ENCODE measurements at places on chromosomes 5 and 9.

- DNase-seq, result no peak
These were observed 1138.2 kb downstream of the TAF11L14 start for GRCh38 chr5:18772475-18772874.

GRCh38 chr5:107289030-107289714, 381.6 kb downstream of the EFNA5 start:
- DNase-seq, result peak; percentile 5

DNA sequence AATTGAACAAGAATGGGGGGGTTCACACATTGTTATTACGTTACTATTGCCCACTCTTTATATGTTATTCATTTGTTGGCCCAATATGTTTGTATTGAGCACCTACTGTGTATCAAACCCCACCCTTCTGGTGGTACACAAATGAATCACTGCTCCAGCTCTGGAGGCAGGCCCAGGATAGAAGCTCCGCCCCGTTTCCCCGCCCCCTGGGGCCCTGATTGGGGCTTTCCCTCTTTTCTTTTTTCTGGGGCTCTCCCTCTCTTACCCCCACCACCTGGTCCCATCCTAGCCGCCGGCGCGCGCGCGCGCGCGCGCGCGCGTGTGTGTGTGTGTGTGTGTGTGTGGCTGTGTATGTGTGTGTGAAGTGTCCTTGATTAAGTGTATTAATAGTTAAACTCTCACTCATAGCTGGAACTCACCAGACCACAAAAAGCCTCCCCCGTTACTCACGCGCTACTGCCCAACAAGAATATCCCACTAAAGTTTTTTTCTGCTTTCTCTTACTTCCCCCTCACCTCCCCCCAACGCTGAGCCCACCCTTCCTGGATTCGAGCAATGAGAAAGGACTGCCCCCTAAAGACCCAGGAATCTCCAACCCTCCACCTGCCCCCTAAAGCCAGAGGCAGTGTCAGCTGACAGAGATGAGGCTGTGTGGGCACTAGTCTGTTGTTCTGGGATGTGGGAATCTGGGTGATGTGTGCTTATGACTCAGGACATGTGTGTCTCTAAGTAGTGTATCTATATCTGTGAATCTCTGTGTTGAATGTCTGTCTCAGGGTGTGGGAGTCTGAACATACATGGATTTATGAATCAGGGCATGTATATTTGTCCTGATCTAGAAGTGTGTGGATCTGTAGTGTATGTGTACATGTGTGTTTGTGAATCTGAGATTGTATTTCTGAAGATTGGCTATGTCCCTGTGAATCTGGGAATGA, 4.0 kb downstream of the CXXC5 start:
- DNase-seq, result peak; percentile 90

- DNase-seq, result no peak
These were observed 160.2 kb downstream of the ARHGEF28 start for GRCh38 chr5:73786043-73786831.

- no peak for DNase-seq
These were observed 127.1 kb downstream of the TAF11L14 start for GRCh38 chr5:17761326-17761725.

- no peak for DNase-seq
These were observed 5.1 kb upstream of the RAB14 start for GRCh38 chr9:121206516-121207370.

- DNase-seq, result no peak
These were observed 215.9 kb downstream of the NXNL2 start for GRCh38 chr9:88750832-88751360.

DNA sequence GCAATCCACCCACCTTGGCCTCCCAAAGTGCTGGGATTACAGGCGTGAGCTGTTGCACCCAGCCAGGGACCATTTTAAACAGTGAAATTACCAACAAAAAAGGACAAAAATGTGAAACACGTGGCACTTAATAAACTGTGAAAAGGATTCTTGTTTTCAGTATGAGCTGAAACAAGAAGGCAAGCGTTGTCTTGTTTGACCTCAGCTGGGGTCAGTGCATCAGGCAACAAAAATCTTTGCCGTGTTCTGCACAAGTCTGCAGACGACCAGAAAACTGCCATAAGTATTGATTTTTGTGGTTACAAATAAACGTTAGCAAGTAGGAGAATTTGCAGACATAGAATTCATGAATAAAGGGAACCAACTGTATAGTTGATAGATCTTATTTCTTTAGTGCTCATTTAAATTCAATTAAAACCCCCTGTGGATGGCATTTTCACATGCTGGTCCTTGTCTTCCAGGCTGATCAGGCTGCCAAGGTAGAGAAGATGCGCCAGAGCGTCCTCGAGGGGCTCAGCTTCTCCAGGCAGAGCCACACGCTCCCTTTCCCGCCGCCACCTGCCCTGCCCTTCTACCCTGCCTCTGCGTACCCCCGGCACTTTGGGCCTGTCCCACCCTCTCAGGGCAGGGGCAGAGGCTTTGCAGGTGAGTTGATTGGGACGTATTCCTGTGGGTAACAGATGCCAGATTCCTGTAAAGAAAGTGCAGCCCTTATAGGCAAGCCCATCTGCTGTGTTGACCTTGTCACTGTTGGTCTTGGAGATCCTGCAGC, 18.8 kb upstream of the PHF2 start:
- DNase-seq, result no peak

GRCh38 chr5:142913728-142914338, 143.7 kb downstream of the ARHGAP26 start:
- no peak for DNase-seq

DNA sequence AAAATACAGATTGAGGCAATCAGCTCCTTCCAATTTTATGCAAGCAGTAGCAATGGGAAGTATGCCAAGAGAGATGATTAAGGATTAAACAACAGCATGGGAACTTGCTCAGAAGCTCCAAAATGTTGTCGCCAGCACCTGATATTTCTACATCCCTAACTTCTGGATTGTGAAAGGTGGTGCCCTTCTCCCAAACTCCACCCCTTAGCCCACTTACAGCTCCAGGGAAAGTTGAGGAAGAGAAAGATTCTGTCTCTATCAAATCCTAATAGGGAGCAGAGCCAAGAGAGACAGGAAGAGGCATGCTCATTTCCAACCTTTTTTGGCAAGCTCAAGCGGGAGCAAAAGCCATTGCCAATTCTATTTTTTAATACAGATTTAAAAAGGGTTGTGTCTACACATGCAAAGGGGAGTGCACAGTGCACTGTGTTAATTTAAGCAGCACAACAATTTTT, 92.4 kb upstream of the NR3C1 start:
- no peak for DNase-seq

- DNase-seq, result no peak
These were observed 13.2 kb downstream of the TMEM8B start for GRCh38 chr9:35842020-35842745.

GRCh38 chr5:59544573-59544972, 349.0 kb downstream of the PDE4D start:
- no peak for DNase-seq

GRCh38 chr9:98118640-98119601, at the start of gene TRIM14:
Gene TRIM14, minus strand, starts transcription at chr9:98119222. Its CDS starts 34 bp downstream, at chr9:98119188.
- peak; percentile 75 for DNase-seq

DNA sequence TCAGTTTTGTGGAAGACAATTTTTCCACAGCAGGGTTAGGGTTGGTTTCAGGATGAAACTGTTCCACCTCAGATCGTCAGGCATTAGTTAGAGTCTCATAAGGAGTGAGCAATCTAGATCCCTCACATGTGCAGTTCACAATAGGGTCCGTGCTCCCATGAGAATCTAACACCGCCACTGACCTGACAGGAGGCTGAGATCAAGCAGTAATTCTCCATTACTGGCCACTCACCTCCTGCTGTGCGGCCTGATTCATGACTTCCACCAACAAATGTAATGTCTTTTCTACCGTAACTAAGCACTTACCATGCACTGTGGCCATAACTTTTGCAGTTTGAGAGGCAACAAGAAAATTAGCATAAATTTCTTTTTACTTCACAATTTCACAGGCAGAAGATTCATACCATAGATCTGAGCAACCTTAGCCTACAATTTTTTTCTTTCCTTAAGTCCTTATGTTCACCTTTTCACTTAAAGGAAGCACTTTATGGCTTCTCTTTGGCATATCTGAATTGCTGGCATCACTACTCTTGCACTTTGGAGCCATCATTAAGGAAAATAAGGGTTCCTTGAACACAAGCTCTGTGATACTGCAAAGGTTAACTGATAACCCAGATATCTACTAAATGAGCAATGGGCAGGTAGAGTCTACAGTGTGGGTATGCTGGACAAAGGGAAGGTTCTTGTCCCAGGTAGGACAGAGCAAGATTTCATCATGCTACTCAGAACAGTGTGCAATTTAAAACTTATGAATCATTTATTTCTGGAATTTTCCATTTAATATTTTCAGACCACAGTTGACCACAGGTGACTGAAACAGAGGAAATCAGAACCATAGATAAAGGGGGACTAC, 83.0 kb upstream of the IFNK start:
- DNase-seq, result no peak

DNA sequence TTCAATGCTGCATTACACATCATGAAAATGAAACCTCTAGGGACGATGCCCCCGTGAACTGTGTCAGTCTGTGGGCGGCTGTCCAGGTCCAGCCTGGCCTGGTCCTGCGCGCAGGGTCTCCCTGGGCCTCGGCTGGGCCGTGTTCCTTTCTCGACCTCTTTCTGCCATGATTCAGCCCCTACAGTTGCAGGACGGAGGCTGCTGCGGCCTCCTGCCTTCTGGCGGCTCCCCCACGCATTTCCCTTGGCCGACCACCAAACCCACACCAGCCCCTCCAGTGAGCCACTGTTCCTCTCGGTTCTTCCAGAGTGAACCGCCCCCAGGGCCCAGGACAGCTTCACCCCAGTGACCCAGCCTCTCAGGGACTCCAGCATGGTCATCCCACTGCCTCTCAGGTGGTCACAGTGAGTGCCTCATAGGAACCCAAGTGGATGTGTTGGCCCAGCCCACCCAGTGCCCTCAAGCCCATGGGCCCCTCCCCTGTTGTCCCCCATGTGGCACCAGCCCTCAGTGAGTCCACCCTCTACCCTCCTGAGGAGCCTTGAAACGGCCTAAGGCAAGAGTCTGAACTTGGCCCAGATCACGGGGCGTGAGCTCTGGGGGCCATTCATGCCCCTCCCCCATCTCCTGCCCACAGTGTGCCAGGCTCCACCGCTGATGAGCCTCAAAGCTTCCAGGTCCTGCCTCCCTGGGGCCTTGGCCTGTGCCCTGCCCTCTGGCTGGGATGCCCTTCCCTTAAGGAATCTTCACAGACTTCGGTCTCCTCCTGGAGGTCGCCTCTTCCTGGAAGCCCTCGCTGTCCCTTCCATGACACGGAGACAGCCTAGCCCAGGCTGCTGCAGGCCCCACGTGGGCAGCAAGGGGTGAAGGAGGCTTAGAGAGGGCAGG, 10.0 kb upstream of the CLIC3 start:
- no peak for DNase-seq

DNA sequence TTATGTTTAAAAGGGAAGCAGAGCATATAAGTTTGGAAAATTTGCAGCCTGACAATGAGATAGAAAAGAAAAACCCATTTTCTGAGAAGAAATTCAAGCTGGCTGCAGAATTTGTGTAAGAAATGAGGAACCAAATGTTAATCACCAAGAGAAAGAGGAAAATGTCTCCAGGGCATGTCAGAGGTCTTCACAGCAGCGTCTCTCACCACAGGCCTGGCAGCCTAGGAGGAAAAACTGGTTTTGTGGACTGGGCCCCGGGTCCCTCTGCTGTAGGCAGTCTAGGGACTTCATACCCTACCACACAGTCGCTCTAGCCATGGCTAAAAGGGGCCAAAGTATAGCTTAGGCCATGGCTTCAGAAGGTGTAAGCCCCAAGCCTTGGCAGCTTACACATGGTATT, 32.1 kb upstream of the HSD17B4 start:
- no peak for DNase-seq

DNA sequence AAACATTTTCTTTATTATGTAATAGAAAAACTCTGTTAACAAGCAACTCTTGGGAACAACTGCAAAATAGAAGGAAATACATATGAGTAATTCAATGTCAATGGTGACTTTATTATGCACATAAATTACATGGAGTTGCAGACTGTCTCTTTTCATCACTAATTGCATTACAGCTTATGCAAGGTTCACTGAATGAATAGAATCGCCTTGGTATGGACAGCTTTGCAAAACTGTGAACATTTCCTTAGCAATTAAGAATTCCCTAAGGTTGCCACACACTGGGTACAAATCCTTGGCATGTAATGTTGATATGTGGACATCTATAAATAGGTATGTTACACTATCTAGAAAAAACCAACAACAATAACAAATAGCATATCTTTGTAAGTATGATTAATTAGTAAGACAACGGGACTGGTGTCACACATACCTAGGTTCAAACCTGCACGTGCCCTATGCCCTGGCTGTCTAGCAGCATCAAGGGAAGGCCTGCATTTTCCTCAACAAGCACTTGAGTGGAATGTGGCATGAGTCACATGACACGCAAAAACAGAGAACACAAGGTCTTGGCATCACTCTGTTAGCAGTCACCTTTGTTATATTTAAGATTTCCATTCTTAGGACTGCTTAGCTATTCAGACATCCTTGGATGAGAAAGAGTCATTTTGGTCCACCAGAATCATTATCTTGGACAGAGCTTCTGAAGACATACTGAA, 263.9 kb downstream of the CTNND2 start:
- DNase-seq, result no peak

DNA sequence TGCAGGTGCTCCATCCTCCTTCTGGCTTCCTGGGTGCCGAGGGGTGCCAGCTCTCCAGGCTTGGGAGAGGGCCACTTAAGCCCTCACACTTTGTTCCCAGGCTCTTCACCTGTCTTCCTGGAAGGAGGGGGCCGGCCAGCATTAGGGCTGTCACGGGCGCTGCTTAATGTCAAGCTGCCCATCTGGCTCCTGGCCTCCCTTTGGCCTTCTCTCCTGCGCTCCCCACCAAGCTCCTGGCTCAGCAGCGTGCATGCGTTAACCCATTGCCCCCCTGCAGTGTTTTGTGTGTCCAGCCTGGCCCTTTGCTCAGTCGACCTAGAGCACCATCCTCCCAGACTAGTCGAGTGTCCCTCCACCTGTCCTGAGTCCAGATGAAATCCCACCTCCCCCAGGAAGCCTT, 21.3 kb downstream of the NTNG2 start:
- DNase-seq, result no peak

GRCh38 chr5:170095646-170096045, 10.1 kb upstream of the FOXI1 start:
- DNase-seq, result no peak
